ENCODE measurements at places on chromosomes 12 and 14.
A peak's percentile ranks its signal among the peaks of the same experiment; 100 is the strongest.

GRCh38 chr14:29905543-29905942 lies 22.1 kb downstream of the PRKD1 start:
- no peak for DNase-seq

- no peak for DNase-seq
These were observed 845 bp downstream of the TMX1 start for GRCh38 chr14:51240804-51241380.

DNA sequence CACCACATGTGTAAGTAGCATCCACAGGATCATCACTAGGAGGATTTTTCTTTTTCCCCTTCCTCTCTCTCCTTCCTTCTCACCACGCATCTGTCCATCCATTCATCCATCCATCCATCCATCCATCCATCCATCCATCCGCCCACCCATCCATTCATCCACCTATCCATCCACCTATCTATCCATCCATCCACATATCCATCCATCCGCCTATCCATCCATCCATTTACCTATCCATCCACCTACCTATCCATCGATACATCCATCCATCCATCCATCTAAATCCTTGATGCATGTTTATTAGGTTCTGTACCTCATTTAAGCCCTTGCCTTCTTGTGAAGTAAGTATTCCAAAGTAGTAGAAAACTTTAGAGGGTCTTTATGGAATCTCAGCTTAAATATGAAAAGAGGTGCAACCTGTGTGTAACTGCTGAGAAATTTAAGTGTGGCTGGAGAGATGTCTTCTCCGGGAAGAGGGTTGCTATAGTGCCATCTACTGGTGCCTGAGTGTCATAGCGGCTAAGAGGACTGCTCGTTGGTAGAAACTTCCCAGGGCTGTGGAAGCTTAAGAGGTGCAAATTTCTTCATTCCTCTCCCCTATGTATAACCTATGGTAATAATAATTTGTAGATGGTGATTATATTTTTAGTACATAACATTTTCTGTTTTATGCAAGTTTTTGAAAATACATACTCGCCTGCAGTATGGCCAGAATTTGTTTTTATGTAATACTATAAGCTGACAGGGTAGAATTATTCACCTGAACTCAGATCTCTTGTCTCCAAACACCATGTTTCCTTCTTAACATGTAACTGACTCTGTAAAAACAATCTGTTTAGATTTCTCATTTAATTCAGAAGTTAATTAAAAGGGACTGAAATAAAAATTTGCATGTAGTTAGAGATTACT lies 46.0 kb downstream of the MYO1H start:
- DNase-seq: peak; percentile 36

DNA sequence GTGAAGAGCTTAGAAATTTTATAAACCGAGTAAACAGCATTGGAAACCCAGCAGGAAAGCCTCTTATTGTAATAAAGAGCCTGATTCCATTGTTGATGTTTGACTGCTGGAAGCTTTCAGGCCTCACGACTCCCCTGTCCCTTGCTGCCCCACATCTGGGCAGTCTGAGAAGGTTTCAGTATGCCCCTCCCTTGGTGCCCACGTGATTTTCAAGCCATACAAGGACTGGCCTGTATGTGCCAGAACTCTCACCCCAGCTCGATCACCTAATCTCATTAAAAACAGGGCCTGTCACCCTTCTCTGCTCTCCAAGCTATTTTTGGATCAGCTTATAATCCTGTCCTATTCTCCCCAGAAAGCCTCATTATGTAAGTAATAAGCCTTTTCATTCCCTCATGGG lies 7.5 kb upstream of the PYROXD1 start:
- no peak for DNase-seq

DNA sequence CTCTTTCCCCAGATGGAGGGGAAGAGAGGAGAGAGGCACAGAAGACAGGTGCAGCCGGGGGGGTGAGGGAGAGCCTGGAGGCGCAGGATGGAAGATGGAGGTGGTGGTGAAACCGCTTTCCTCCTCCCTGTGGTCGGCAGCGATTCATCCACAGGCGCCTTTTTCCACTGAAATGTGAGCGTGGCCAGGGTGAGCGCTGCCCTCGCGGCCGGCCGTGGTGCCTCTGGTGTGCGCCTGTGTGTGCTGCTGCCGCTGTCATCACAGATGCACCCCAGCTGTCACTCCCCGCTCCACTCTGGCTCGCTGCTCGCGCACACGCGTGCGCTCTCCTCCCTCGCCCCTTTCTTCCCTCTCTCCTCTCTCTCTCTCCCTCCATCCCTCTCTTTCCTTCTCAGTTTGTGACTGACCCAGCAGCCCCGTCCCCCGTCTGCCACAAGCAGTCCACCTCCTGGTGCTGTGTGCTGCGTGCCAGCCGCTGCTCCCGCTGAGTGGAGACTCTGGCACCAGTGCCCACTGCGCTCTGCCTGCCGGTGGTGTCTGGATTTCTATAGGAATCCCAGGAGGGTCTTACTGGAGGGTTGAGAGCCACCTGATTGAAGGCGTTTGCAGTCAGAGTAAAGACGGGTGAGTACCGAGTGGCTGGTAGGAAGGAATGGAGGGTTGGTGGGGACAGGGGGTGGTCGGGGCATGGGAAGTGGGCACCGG lies at the start of gene LRTM2:
Gene LRTM2, plus strand, starts transcription at position 375 of the 705 bp plus-strand sequence. CDS start 7,584 bp downstream, outside the sequence.
- no peak for DNase-seq

DNA sequence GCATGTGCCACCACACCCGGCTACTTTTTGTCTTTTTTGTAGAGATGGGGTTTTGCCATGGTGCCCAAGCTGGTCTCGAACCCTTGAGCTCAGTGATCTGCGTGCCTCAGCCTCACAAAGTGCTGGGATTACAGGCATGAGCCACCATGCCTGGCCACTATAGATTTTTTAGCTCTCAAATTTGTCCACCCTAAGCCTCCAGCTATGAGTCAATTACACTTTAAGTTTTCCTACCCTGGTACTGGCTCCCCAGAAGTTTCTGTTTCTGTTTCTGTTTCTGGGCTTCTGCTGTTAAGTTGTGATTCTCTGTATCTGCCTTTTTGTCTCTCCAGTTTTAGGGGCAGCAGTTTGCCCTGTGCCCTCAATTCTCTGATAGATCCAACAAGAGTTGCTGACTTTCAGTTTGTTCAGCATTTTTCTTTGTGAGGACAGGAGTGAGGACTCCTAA lies 4.4 kb upstream of the TINF2 start:
- no peak for DNase-seq

DNA sequence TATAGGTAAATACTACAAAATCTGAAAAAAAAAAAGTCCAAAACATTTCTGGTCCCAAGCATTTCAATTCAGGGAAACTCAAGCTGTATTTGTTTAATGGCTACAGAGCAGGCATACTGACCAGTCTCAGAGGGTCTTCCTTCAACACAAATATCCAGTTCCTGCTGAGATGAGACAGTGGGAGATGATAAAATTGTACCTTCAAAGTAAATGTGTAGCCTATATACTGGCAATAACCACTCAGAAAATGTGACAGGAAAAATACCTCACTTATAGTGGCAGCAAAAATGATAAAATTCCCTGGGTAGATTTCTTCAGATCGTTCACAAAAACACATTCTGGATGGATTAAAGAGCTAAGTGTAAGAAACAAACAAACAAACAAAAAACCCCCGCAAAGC lies 102.0 kb upstream of the FUT8 start:
- DNase-seq: no peak

- no peak for DNase-seq
These were observed 7.4 kb downstream of the PLEKHG6 start for GRCh38 chr12:6317693-6318439.

GRCh38 chr12:71958457-71958856 lies 19.8 kb downstream of the TPH2 start:
- no peak for DNase-seq

- no peak for DNase-seq
These were observed 52.9 kb downstream of the SERPINA3 start for GRCh38 chr14:94665121-94665520.

GRCh38 chr14:53109105-53110041 lies 43.8 kb downstream of the DDHD1 start:
- DNase-seq: peak; percentile 62

DNA sequence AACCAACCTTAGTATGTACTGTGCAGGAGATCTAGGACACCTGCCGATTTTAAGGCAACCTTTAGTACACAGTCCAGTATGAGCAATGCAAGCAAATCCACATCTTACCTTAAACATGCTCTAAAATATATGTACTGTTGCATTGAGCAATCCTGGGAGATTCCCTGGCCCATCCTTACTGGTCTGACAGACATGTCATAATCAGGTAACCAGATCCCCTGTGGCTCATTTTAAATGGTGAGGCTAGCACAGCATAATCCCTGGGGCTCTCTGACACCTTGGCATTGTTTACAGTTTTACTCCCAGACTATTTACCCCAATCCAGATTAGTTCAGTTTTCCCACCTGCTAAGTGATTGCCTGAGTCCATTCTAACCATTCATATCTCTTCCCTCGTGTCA lies 15.1 kb downstream of the BMAL2 start:
- no peak for DNase-seq

DNA sequence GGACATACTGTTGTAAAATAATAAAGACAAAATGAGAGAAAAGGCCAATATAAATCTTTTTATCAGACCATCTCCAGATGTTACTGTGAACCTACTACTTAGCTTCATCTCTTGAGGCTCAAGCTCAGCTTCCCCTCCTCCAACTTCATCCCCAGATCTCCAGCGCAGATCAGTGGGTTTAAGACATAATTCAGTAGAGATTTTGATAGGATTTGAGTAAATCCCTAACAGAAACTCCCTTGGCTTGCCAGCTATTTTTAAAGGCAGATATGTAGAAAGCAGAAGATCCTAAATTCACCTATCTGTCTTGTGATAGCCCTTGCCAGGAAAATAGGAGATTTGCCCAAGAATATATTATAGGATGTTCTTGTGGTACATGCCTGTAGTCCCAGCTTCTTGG lies 236.7 kb downstream of the FBXL14 start:
- no peak for DNase-seq

DNA sequence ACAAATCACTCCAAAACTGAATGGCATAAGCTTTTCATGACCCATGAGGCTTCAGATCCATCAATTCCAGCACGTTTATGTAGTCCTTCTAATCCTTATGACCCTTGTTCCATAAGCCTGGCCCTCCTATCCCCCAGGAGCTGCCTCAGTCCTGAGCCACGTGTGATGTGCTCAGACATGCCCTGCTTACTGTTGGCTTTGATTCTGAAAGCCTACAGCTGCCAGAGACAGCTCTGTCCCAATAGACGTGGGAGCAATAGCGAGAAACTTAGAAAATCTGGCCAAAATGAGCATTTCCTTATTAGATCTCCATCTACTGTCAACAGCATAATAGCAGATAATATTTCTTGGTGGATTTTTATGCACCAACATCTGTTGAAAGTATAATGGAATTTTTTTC lies 33.2 kb downstream of the DUSP6 start:
- no peak for DNase-seq

DNA sequence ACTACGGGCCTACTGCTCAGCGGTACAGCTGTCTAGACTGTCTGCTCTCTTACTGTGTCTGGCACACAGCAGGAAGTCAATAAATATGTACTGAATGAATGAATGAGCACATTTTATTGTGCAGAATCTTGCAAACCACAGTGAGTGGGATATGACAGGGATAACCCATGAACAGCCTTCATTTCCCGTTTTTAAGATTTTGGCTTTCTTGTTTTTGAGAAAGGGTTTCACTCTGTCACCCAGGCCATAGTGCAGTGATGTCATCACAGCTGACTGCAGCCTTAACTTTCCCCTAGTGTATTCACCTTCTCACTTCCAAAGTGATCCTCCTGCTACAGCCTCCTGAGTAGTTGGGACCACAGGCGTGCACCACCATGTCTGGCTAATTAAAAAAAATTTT lies 203.1 kb downstream of the AEBP2 start:
- DNase-seq: no peak

DNA sequence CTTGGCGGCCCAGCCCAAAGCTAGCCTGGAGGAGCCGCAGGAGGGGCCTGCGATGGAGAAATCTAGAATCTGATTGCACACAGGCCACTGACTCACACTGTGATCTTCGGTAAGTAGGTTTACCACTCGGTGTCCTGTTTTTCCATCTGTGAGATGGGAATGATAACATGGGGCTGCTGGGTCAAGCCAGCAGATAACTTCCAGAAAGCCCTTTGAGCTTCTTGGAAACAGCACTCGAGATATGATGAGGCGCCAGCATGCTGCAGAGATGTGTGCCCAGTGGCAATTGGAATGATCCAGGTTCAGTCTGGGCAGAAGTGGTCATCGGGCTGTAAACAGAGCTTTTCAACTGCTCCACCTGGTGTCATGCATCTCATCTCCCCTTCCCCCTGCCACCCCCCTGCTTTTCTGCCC lies 771.3 kb upstream of the TBX3 start:
- no peak for DNase-seq

GRCh38 chr12:48350249-48351021 lies at the start of gene ZNF641:
Gene ZNF641, minus strand, starts transcription at chr12:48350919. Its CDS starts 2,829 bp downstream, at chr12:48348090.
- peak; percentile 74 for DNase-seq

DNA sequence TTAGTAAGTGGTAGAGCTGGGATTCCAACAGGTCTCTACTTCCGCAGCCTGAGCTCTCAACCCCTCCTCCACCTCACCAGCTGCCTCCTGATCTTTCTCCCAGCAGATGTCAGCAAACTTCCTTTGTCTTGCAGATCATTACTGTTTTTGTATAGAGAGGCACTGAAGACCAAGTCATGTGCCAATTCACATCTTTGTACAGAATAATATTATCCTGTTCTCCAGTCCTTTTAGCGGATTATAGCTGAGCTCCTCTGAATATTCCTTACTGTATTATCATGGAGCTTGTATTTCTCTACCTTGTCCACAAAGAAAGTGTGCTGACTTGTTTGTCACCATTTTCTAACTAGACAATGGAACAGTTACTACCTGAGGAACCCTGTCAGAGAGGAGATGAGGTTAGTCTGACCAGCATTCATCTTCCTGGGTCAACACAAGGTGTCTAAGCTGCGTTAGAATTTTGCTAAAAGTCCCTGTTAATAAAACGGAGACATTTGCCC lies 142.3 kb upstream of the ARHGAP5 start:
- no peak for DNase-seq

DNA sequence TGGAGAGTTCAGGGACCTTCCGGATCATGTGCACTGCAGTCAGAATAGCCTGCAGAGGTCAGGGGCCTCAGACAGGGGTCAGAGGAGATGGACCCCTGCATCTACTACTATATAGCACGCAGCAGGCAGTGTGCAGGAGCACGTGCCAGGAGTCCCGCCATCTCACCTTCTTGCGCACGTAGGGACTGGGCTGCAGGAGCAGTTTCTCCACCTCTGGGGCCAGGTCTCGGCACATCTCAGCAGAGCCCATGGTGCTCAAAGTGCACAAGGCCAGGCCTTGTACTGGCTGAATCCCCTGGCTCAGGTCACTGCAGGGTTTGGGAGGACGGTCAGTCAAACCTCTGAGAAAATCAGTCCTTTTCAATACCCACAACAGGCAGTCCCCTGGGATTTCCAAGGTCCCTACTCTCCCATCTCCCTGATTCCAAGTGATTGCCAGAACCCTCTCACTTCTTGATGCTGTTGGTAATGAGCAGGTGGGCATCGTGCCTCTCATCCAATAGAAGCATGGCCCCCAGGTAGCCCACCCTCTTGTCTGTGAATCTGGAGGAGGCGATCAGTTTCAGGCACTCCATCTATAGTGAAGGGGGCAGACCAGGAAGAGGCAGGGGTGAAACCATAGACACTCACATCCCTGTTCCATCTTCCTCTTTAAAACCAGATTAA lies 1.3 kb downstream of the AP1G2 start:
- no peak for DNase-seq

GRCh38 chr14:91399868-91400640 lies 17.6 kb downstream of the CCDC88C start:
- DNase-seq: peak; percentile 42

- DNase-seq: no peak
These were observed 65.4 kb downstream of the C14orf132 start for GRCh38 chr14:96104469-96105057.

Measured in activated naive CD4-positive, alpha-beta T cell treated with anti-CD3 and anti-CD28 coated beads, Interleukin-2, amount 50 U/mL, for 16 hours (primary cell).